MG63 (cell line): ENCODE measurements at places on chromosomes 4 and X.

DNA sequence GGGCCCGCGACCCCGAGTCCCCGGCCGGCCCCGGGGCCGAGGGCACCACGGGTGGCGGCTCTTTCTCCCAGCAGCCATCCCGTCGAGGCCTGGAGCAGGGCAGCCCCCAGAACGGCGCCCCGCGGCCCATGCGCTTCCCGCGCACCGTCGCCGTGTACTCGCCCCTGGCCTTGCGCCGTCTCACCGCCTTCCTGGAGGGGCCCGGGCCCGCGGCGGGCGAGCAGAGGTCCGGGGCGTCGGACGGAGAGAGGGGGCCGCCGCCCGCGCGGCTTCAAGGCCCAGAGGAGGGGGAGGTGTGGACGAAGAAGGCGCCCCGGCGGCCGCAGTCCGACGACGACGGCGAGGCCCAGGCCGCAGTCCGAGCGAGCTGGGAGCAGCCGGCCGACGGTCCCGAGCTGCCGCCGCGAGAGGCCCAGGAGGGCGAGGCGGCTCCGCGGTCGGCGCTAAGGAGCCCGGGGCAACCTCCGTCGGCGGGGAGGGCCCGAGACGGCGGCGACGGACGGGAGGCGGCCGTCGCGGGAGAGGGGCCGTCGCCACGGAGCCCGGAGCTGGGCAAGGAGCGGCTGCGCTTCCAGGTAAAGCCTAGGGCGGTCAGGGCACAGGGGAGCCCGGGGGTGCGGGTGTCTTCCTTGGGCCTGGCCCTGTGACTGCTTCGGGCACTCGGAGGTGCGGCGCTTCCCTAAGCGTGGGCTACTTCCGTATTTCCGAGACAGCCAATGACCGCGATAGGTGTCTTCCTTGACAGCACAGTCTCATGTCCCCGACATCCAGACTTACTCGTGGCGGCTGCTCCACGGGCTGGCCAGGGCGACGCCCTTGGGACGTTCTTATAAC lies 845 bp downstream of the ZAR1 start:
- DNase-seq = no peak

GRCh38 chr4:158208963-158209640 lies 1.2 kb upstream of the TMEM144 start:
- no peak for DNase-seq

- no peak for DNase-seq
Measured at GRCh38 chr4:37825968-37826294, 555 bp upstream of the PGM2 start.

- no peak for DNase-seq
Measured at GRCh38 chr4:169530048-169530447, 82.3 kb downstream of the NEK1 start.

GRCh38 chrX:147875866-147876596 lies 35.7 kb upstream of the FMR1 start:
- no peak for DNase-seq

DNA sequence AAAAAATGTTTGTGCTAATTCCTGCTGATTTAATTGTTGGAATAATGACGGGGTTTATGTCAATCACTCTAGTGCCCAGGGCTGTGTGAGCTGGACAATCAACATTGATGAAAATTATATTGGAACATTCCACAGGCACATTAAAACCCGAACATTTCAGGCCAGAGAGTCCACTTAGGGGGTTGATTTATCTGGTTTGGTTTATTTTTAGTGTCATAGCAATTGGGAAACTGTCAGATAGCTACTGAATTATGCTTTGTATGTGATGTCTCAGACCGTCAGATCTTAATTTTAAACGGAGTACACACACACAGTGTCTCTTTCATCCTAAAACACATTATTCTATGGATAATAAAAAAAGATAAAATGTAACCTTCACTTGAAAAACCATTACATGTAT lies 51.5 kb downstream of the VEGFC start:
- no peak for DNase-seq

DNA sequence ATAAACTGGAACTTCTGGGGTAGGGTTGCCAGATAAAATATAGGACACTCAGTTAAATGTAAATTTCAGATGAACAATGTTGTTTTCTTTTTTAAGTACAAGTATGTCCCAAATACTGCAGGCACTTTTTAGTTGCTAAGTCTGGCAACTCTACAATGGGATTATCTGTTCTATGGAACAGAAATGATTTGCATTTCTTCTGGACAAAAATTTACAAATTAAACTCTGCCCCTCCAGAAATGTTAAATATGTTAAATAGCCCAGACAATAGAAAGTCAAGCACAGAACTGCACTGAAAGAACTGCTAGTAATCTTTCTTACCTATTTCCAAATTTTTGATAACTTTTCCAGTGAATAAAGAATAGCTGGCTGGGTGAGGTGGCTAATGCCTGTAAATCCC lies 140.1 kb upstream of the DDX53 start:
- no peak for DNase-seq

GRCh38 chr4:19030048-19030447 lies 1008.5 kb upstream of the LCORL start:
- no peak for DNase-seq

GRCh38 chrX:9465380-9466123 lies 694 bp downstream of the TBL1X start:
- no peak for DNase-seq

DNA sequence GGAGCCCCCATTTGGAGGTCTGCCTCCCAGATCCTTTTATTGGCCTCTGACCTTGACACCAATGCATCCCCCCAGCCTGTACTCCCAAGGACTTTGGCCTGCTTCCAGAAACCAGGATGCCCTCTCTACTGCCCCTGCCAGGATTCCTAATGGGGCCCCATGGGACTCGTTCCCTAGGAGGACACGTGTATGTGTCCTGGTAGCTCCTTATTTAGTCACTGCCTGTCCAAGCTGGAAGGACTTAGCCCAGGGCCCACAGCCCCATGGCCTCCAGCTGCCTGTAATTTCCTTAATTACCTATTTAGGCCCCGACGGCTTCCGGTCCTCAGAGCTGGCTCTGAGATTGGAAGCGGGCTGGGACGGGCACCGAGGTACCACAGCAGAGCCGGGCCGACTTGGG lies 9.4 kb downstream of the ATP2B3 start:
- no peak for DNase-seq

GRCh38 chr4:159401791-159402380 lies 299.0 kb downstream of the RAPGEF2 start:
- DNase-seq = peak; percentile 29

DNA sequence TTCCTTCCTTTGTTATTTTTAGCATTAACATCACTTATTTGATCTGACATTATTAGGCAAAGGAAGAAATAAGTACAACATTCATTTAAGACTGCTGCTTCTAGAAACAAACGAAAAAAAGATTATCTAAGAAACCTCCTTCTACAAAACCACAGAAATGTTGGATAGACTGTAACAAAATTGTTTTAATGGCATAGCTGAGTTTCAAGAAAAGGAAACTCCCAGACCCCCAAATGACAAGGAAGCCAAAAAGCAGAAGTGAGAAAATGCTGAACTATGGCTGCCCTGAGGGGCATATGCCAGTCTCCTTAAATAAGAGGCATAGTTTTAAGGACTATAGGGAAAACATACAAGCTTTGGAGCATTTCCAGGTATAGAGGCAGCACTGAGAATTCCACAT lies 1431.6 kb upstream of the TENM3 start:
- DNase-seq = no peak

- DNase-seq = no peak
Measured at GRCh38 chr4:55181010-55182005, 55.9 kb upstream of the KDR start.

- no peak for DNase-seq
Measured at GRCh38 chrX:124373348-124373747, 27.0 kb downstream of the SH2D1A start.

DNA sequence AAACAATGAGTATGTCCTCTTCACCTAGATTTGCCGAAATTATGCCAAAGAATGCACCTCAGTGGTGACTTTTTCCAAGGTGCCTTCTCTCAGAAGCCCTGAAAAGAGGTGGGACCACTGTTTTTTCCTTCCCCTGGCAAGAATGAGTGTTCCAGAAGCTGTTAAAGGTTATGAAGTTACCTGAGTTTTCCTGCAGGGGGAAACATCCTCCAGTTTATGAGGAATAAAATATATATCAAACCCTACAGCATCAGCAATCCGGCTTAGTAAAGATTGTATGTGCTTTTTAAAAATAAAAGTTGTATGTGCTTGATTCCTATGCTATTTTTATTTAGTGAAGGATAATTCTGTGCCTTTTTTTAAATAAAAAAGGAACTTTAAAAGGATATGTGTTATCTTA lies 73.3 kb downstream of the RBM46 start:
- no peak for DNase-seq

DNA sequence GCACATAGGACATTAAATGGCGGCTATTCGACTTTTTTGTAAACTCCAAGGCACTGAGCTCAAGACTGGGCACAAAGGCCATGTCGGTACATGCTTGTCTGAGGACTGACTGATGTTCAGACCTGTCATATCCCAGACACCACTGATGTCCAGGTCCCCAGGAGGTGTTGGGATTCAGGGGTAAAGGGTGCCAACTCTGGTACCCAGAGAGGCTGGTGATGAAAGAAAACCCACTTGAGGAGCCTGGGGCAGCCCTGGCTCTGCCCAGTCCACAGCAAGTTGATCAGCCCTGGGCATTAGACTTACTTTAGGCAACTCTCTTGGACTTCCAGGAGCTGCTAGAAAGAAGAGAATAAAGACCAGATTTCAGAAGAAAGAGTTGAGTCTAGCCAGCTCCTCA lies 18.7 kb downstream of the SASH3 start:
- no peak for DNase-seq

DNA sequence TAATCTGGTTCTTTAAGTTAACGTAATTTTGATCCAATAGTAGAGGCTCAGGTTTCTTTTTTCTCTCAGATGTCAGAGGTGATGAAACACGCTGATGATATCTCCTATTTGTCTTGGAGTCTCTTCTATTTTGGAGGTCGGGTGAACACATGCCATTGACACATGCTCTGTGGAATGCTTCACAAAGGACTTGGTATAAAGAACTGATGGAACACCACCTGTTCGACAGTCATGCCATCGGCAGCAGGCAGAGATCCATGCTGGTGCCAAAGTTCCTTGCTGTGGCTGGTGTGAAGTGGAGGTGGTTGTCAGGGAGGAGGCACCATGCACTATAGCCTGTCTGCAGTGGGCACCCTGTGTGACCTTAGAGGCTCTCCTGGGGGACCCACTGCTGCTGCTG lies 94.9 kb downstream of the ATP8A1 start:
- no peak for DNase-seq

- no peak for DNase-seq
Measured at GRCh38 chr4:33961761-33962160, 2282.6 kb downstream of the ARAP2 start.

- DNase-seq = no peak
Measured at GRCh38 chrX:118751950-118752783, 24.8 kb downstream of the IL13RA1 start.

DNA sequence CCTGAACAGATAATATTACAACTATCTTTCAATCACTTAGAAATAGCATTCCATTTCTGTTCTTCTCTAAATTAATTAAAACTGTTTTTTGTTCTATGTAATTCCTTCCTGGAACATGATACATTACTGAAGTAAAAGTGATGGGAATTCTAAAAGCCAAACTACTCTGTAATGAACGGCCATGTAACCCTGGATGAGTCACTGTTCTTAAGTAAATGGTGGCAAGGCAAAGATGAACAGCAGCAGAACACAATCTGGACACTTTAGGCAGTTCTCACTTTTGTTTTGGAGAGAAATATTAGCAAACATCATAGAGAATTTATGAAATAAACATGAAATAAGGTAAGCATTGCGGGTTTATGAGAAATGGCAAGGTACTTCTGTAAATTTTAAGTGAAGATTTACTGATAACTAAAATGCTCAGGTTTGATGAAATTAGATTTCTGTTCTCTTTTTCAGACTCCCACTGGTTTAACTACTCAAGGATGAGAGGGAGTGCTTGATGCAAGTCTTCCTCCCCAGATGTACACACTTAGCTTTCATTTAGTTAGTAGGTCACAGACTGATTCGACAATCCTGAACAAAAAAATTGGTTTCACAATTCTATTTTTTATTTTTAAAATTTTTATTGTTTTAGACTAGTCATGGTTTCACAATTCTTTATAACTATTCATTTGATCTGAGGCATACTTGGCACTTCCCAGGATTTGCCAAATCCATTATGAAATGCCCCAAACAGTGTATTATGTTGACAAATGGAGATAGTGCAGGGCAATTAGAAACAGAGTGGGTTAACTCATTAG lies 964 bp upstream of the GPR82 start:
- no peak for DNase-seq

- DNase-seq = no peak
Measured at GRCh38 chr4:32601848-32602247, 1881.7 kb downstream of the PCDH7 start.

DNA sequence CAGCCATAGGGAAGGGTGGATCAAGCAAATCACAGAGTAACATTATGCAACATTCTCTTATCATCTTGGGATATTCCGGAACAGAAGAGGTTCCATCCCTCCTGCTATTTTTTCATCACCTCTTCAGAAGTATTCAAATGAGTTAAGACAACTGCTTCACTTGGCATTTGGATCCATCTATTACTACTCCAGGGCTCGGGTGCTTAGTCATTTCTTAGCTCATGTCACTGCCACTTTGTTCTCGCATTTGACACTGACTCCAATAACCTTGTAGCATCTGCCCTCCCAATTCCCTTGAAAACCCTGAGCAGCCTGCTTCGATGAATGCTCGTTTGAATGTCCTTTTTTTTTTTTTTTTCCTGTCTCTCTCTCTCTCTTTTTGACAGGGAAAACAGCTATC lies 114.9 kb downstream of the PPARGC1A start:
- DNase-seq = no peak

- DNase-seq = peak; percentile 25
Measured at GRCh38 chr4:20086067-20086798, 165.5 kb upstream of the SLIT2 start.

DNA sequence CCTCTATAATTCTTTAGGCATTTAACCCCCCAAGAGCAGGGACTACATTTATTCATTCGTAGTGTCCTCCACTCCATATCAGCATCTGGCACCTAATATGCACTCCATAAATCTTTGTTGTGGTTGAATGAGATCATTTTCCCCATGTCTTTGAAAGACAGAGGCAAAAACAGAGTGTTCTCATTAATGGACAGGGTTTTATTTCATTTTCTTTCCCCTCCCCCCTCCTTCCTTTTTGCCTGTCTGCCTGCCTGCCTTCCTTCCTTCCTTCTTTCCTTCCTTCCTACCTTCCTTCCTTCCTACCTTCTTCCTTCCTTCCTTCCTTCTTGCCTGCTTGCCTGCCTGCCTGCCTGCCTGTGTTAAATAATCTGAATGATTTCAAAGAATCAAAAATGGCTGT lies 83.2 kb downstream of the SHROOM3 start:
- no peak for DNase-seq

- DNase-seq = no peak
Measured at GRCh38 chr4:96093057-96093456, 253.2 kb downstream of the PDHA2 start.

GRCh38 chr4:30979402-30979801 lies 259.2 kb downstream of the PCDH7 start:
- DNase-seq = no peak
